ENCODE measurements at places on chromosomes 2 and 18. TPM values are rescaled to one million over a fixed set of nuclear protein-coding genes. Genes with fewer than 3 reads are reported as not detected.

C2orf66 gene
- 0.14 TPM for total RNA-seq

CD302 gene
- 2.1 TPM for total RNA-seq

ITGA4 gene
- total RNA-seq: 2.5 TPM

UPP2 gene
- not detected for total RNA-seq

VWA3B gene
- total RNA-seq: 0.33 TPM

CNGA3 gene
- not detected for total RNA-seq

BBS5 gene
- total RNA-seq: 7.3 TPM

TXNDC9 gene
- total RNA-seq: 36.6 TPM

CNTNAP5 gene
- total RNA-seq: not detected

SATB2 gene
- total RNA-seq: 2.9 TPM

GCG gene
- total RNA-seq: not detected

G6PC2 gene
- total RNA-seq: not detected

DQX1 gene
- 0.10 TPM for total RNA-seq

KANSL1L gene
- total RNA-seq: 0.62 TPM

PIAS2 gene
- 9.9 TPM for total RNA-seq

CTAGE1 gene
- total RNA-seq: not detected

POTEE gene
- 0.04 TPM for total RNA-seq

KCNJ3 gene
- not detected for total RNA-seq

Measured in A549 treated with Mapracorat at 1 μM for 4 hours (cell line).